SK-N-SH treated with all-trans-retinoic acid at 6 μM for 48 hours (cell line): ENCODE measurements at places on chromosomes 12 and 14.

DNA sequence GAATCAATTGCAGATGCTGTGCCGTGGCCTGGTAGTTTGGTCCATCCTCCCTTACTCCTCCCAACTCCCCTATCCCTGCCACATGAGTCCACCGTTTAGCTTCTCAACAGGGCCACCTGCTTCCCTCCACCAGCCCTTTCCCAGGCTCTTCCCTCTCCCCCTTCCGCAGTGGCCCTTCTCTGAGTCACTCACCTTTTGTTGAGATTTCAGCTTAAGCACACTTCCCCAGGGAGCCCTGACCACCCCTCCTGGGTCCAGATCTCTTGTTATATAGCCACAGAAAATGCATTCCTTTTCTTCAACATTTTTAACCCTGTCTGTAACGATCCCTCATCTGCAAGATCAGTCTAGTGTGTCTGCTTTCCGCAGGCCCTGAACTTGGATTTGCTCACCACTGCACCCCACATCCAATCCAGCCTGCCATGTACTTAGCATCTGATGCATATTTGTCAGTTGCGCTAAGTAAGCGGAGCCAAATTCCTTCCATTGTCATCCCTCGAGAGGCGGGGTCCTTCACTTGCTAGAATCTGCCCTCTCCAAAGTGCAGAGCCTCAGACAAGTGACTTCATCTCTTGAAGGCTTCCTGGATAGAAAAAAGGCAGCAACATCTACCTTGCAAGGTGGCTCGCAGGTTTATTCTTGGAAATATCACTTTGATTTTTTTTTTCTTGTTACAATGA is 41.1 kb downstream of the TMEM63C start:
- ATAC-seq, result no peak

DNA sequence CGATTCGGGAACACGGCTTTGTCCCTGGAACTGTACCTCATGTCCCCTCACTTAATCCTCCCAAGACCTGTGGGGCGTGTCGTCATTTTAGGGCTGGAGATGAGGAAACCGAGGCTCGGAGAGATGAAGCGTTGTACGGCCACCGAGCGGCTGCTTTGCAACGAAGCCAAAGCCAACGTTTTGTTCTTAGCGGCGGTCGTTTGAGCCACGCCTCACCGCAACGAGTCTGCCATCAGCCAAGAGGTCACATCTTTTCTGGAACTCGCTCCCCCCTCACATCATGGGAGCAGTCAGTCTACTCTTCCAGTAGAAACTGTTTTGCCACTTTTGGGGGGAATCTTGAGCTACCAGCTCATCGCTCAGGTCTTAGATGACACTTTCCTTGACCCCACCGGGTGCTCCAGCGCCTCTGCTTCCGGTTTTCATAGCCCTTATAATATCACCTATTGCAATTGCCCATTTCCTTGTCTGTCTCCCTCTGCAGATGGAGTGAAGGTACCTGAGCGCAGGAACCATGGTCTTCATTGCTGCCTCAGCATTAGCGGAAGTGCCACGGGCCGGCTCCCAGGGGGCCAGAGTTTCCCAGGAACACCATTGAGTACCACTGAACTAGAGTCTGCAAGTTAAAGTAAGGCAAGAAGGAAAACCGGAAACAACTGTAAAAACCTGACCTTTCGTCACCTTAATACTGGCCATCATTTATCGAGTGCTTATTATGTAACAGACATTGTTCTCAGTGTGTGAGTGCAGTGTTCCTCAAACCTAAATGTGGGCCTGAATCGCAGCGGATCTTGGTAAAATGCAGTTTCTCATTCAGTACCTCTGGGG is 19.6 kb downstream of the NINJ2 start:
- no peak for ATAC-seq

GRCh38 chr12:43675048-43675904 is 83.3 kb downstream of the PUS7L start:
- ATAC-seq, result peak; percentile 44

DNA sequence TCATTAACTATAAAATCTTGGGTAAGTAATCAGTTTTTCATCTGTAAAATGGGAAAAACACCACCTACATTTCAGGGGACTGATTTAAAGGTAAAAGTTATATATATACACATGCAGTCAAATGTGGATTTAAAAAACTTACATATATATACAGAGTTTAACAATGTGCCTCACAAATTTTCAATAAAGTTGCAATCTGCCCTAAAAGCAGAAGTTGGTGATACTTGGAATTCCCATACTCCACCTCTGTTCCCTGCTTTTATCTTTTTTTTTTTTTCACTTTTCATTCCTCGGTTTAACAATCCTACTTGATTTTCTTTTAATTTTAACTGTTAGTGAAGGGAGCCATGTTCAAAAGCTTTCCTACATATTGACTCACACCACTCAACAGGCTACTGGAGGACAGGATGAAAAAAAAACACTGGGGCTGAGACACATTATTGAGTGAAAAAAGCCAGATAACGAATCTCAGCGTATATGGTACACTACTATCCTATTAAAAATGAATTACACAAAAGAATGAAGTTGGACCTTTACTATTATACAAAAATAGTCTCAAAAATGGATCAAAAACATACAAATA is 24.3 kb downstream of the SPPL3 start:
- ATAC-seq, result no peak

- no peak for ATAC-seq
Measured at GRCh38 chr12:47237751-47238211, 158.0 kb upstream of the AMIGO2 start.

GRCh38 chr14:91899806-91900205 is 32.5 kb upstream of the TC2N start:
- no peak for ATAC-seq

DNA sequence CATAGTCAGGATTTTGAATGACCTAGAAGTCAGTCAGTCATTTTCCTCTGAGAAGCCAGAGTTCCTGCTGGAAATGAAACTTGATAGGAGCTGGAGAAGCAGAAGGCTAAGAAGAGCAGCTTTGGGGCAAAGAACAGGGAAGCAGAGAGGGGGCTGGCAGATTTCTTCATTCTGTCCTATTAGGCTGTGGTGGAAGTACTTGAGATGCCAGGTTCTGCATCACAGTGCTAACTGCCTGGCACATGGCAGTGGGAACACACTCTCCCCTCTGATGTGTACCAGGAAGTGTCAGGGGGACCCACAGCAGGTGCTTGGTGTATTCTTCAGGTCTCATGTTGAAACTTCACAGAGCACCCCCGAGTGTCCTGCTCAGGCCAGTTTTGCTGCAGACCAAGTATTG is 61.0 kb downstream of the SUSD6 start:
- no peak for ATAC-seq

DNA sequence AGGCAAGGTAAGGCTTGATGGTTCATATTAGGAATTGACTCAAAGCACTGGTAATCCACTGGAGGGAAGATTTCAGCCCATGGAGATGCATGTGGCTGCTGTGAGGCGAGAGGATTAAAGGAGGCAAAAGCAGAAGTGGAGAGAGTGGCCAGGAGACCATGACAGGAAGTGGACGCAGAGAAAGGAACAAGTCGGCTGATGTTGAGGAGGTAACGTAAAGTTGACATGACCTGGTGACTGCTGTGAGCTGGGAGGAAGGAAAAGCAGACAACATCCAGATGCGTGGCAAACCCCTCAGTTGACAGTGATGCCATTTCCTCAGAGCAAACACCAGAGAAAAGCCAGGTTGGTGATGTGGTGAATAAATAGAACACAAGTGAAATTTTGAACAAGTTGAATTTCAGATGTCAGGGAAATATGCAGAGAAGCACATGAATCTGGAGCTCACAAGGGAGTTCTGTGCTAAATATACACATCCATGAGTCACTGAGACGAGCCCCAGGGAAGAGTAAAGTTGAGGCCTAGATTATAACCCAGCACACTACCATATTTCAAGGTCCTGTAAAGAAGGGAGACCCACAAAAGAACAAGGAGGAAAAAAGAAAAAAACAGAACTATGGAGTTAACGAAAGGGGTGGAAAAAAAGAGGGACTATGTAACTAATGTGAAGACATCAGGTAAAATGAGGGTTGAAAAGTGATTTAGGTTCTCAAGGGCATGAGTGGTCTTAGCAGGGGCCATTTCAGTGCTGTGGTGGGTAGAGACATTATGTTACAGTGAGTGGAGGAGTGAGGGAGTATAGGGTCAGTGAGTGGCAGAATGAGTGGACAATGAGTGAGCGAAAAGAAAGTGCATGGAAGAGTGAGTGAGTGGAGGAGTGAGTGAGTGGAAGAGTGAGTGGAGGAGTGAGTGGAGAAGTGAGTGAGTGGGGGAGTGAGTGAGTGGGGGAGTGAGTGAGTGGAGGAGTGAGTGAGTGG is 61.6 kb upstream of the GZMB start:
- ATAC-seq, result no peak

GRCh38 chr12:92134638-92135274 is 10.9 kb downstream of the BTG1 start:
- ATAC-seq, result peak; percentile 53

DNA sequence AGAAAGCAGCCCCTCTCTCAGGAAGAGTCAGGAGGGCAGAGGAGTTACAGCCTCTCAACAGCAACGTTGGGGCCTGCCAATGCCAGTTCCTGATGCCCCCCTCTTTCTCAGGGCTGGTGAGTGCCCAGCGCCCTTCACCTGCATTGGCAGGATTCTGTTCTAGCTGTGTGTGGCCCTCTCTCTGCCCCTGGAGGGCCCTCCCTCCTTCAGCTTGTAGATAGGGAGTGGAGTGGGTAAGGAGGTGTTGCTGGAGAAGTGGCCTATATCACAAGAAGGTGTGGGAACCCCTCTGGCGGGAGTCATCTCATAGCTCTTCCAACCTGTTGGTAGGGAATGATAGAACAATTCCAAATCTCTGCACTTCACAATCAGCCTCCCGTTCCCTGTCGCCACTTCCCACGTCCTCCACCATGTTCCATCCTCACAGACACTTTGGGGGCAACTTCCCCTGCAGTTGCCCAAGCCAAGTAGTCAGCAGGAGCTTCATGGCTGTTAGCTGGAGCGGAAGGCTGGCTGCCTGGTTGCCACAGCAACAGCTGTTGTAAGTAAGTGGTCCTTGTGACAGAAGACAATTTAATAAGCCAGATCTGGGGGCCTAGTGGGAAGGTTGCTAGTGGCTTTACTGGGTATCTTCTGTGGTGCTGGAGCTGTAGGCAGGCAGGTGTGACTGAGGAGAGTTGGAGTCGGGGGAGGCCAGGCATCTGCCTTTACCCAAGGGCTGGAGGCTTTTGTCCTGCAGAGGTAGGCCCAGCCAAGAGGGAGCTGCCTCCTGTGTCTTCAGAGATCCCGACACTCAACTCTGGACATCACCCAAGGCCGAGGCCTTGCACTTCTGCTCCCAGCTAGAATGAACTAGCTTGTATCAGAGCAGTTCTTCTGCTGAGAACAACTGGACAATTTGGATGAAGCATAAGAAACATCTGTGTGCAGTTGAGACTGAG is 38.4 kb downstream of the GALNT16 start:
- no peak for ATAC-seq

DNA sequence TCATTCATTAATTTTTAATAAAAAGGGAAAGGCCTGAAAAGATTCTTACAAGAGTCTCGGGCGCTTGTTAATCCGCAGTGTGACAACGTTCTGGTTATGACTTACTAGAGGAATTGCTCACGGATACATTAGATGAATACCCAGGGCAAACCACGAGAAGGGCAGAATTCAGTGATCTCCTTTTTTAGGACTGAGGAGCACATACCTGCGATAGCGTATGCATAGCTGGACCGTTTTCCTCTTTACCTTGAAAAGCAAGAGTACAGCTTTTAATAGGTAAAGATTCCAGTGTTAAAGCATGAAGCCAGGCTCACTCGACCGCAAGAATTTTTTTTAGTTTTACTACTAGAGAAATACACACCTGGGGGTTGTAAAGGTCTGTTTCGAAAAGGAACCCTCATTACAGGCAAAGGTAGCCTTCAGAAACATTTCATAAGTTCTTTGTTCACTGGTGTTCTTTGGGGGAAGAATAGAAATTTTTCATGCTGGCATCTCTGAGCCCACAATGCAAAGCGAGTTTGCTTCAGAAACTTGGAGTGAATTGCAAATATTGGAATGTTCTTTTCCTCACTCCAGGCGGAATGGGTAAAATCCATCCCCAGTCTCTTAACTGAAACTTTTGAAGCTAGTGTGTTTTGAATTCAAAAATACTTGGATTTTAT is 953 bp downstream of the MAPK1IP1L start:
- peak; percentile 3 for ATAC-seq

DNA sequence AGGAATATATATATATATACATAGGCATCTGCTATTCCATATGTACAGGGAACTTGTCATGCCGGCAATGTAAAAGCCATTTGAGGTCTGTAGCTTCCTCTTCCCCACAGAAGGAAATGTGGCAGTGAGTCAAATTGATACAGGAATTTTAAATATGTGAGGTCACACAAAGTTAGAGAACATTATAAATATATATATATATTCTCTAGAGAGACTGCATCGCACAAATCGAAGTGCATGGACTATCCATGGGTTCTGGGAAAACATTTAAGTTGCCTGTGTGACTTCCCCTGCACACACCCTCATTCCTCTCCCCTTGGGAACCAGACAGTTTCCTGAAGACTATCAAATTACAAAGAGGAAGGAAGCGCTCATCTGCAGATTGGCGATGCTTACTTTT is 100.9 kb upstream of the CCDC91 start:
- ATAC-seq, result peak; percentile 64

DNA sequence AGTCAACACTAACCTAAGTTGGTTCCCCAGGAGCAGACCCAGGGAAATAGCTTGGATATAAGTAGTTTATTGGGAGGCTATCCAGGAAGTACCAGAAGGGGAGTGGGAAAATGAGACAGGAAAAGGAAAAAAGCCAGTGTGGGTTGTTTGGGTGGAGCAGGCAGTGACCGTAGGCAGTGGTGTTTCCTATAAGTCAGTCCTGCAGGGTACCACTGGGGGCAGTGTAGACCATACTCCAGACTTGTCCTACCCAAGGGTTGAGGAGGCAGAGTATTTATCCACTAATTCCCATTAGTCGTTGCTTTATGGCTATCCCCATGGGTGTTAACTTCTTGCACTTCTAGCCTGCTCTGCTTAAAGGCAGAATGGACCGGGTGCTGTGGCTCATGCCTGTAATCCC is 6.4 kb upstream of the CCDC60 start:
- no peak for ATAC-seq

DNA sequence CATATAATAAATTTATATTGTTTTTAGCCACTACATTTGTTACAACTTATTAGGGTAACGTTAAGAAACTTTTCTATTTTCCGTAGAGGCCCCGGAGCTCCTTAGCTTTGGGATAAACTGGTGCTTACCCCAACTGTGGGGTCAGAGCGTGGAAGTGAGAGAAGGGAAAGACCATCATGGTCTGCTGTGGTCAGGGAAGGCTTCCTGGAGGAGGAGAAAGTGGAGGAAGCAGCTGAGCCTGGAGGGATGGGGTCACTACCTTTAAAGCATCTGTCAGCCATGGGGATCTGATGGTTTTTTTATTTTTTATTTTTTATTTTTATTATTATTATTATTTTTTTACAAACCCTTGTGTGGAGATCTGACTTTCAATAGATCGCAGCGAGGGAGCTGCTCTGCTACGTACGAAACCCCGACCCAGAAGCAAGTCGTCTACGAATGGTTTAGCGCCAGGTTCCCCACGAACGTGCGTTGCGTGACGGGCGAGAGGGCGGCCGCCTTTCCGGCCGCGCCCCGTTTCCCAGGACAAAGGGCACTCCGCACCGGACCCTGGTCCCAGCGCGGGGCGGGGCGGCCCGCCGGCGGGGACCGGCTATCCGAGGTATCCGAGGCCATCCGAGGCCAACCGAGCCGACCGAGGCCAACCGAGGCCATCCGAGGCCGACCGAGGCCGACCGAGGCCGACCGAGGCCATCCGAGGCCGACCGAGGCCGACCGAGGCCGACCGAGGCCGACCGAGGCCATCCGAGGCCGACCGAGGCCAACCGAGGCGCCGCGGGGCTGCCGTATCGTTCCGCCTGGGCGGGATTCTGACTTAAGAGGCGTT is 1101.2 kb upstream of the TMEM132C start:
- ATAC-seq, result peak; percentile 97

GRCh38 chr14:59359431-59360124 is 105.6 kb downstream of the GPR135 start:
- no peak for ATAC-seq
